ENCODE measurements at places on chromosomes 7 and 10.

GRCh38 chr7:159177284-159177953 is 32.8 kb upstream of the VIPR2 start:
- DNase-seq, result no peak

DNA sequence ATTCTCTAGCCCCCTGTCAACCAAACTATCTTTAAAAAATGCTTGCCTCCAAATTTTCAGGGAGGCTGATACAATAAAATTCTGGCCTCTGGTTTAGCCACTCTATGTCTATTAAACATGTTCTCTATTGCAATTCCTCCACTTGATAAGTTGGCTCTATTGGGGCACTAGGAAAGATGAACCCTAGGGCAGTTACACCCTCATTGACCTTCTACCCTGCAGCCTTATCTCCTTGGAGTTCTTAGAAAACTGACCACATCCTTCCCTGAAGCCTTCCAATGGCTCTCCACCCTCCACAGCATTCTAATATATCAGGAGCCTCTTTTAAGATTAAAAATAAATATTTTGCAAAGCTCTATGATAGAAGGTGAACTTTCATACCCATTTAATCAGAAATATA is 30.6 kb downstream of the SVOPL start:
- no peak for DNase-seq

DNA sequence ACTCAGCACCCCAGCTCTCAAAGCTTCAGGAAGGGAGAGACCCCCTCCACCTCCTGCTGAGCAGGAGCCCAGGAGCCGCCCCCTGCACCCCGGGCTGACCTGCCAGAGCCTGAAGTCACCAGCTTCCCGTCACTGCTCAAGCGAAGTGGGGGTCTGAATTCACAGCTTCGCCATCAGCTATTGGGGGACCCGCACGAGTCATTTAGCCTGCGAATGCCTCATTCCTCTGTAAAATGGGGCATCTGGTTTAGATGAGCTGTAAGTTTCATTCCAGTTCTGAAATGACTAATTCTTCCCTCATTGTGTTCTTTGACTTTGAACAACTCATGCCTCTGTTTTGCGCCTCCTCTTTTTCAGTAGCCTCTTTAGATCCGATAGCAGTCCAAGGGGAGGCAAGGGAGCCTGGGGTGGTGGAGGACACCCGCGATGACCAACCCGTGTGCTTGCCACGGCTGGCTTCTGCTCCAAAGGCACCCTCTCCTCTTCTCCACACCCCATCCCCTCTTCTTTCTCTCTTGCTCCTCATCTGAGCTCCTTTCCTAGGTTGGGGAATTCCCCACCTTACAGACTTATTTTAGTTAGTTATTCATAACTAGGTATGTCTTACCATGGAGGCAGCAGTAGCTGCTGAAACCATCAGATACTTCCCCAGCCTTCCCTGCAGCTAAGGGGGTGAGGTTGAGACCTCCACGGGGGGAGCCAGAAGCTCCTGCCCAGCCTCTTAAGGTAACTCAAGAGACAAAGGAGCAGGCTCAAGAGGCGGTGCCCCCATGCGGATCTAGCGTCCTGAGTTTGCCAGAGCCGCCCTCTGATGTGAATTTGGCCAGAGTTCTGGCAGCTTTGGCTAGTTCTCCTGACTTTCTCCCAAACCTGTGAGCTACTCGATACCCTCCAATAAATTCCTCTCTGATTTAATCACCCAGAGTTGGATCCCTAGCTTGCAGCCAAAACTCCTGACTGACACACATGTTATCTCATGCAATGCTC is 47.7 kb downstream of the RBM17 start:
- no peak for DNase-seq

DNA sequence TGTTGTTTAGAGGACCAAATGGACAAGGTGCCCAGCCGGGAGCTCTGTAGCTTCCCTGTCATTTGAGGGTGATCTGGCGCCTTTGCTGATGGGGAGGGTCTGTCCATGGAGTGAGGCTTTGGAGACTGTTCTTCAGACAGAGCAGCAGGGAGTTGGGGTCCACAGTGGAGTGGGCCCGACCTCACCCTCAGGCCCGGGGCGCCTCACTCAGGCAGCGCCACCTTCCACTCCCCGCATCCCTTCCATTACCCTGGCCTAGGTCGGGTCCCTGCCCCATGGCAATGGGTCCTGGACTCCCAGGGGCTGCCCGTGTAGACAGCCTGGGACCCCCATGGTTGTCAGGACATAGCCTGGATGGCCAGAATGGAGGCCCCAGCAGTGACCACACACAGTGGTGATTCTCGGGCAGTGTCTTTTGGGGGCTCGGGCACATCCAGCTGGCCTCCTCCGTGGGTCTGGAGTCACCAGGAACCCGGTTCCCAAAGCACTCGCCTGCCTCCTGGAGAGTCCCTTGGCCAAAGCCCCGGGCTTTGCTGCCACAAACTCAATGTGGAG is 38.5 kb downstream of the TCERG1L start:
- no peak for DNase-seq

DNA sequence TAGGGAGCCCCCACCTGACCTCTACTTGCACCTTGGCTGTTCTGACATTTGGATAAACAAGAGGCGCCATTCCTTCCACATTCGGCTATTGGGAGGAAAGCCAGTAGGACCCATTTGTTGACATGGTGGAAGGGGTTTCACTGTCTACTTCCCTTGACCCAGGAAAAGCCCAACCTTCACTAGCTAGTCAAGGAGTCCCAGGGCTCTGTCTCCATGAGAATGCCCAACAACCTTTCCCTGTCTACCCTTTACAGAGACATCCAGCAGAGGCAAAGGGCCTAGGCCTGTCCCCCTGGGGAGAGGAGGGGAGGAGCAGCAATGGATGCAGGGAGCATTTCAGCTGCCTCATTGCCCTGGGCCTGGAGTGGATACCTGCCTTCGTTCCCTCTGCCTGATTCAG is 136.1 kb downstream of the NEURL1 start:
- no peak for DNase-seq

- no peak for DNase-seq
Observed at GRCh38 chr10:128932071-128932820, 534.8 kb upstream of the MGMT start.

- no peak for DNase-seq
Observed at GRCh38 chr7:128171342-128171918, 69.6 kb upstream of the LEP start.

- no peak for DNase-seq
Observed at GRCh38 chr10:88920986-88921593, 31.5 kb downstream of the ACTA2 start.

DNA sequence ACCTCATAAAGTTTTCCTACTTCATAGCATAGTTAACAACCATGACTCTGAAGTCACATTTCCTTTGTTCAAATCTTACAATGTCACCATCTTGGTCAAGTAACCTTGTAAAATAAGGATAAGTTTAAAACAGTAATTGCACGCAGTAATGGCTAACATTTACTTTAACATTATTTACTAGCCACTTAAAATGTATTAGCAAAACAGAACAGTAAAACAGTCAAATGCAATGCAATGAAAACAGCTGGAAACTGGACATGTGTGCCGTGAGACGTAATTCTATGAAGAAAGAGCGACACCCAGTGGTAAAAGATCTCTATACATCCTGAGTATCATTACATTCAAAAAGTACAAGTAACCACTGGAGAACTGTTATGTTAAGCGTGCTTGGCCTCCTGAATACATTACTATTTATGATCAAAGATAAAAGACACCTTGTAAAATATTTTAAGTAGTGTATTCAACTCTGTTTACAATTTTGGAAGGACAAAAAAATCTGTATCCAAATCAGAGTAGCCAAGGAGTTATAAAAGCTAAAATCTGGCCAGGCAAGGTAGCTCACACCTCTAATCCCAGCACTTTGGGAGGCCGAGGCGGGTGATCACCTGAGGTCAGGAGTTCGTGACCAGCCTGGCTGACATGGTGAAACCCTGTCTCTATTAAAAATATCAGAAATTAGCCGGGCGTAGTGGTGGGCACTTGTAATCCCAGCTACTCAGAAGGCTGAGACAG is 27.2 kb downstream of the ATE1 start:
- DNase-seq, result peak; percentile 83

DNA sequence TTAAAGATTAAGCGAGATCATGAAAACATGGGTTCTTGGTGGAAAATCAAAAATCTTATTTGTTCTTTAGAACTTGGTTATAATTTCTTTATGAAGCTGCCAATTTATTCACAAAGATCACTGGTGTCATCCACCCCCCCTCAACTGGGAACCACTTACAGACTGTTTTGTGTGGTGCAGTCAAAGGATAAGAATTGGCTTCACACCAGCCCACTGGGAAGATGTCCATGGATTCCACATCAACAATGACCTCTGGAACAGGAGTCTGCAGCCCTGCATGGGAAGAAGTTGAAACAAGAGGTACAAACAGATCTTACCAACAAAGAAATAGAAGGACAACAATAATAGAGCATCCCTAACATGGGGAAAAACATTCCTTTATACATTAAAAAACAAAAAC is 205.2 kb downstream of the SFMBT2 start:
- DNase-seq, result no peak

GRCh38 chr10:109239371-109239770 is 683.9 kb downstream of the XPNPEP1 start:
- no peak for DNase-seq

DNA sequence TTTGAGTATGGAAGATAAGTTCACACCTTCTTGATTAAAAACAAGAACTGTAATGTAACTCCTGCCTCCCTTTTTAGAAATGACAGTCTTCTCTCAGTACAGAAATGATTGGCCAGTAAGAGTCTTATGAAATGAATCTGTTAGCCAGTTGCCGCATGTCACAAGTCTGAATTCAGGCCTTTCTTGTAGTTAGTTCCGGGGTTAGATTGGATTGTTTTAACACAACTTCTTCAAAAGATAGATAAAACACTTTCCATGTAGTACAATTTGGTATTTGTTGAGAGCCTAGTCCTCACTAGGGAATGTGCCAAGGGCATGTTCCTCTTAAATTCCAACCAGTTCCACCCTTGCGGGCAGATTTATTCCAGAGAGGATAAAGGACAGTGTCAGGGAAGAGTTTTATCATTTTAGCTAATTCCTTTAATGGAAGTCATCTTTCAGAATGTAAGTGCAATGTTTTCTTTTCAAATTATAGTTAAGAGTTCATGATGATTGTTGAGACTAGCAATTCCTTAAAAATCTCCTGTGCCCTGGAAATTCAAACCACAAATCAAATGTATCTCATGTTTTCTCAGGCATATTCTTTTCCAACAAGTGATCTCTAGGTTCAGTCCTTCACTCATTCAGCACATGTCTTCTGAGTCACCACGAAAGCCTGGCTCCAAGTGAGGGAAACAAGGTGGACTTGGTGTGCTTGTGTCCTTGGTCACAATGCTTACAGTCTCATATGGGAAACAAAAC is 4.1 kb downstream of the FHIP2A start:
- no peak for DNase-seq

DNA sequence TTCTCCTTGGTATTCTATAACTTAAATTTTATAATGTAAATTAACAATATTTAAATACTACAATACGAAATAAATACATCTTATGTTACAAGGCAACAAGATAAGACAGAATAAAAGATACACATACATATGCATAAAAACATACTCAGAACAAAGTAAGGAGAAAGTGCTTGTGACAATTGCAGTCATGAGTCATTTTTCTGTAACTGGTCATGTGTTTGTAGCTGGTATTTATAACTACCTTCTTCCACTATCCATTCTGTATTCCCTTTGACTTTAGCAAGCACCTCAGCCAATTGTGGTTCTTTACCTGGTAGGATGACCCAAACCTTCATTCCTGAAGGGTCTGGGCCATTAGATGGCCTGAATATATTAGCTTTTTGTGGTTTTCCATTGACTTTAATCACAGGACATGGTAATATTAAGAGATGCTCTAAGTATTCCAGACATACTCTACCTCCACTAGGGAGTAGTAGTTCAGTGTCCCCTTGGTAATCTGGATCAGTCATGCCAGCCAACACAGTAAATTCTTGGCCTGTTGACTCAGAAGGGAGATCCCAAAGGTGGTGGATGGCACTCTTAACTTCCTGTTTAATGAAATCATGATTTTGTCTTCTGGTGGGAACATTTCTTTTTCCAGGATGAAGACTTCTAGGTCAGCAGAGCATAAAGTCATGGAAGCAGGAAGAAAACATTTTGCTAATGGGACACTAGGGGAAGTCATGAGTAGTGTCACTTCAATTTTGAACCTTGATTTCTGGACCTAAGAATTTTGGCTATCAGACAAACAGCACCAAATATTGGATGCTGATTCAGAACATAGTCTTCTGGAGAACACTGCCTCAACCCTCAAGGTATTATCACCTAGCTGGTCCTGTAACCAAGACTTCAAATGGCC is 733.7 kb upstream of the IGFBP3 start:
- DNase-seq, result no peak

DNA sequence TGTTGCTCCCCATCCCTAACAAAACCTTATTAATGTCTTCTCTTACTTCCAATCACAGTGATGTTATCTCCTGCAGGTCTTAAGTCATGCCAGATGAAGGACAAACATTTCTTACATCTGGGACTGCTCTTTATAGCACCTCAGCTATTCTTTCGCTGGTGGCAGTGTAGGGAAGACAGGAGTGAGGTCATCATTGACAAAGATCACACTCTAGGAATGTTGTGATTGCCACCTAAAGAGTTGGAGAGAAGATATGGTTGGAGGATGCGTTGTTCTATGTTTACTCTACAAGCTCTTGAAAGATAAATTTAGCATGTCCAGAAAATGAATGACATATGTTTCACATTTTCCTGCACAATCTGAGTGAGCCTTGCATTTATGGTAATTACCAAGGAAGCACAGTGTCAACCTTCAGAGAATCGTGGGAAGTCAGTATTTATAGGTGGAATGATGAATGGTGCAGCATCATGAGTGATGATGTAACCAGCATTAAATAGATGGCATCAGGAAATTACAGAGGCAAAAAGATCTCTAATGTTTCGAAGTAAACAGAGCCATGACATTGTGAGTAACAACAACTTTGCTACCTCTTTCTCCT is 188.1 kb upstream of the STEAP1 start:
- DNase-seq, result no peak

- peak; percentile 44 for DNase-seq
Observed at GRCh38 chr7:22350466-22351328, 6.3 kb downstream of the RAPGEF5 start.

- no peak for DNase-seq
Observed at GRCh38 chr10:16788125-16788524, 29.1 kb downstream of the RSU1 start.

GRCh38 chr10:94428766-94429707 is 26.7 kb downstream of the TBC1D12 start:
- no peak for DNase-seq

- DNase-seq, result no peak
Observed at GRCh38 chr7:80942261-80943041, 23.6 kb upstream of the SEMA3C start.

- DNase-seq, result no peak
Observed at GRCh38 chr10:123754123-123754522, 88.0 kb downstream of the GPR26 start.

GRCh38 chr10:30510184-30510931 is 76.4 kb downstream of the MAP3K8 start:
- DNase-seq, result no peak

GRCh38 chr10:71088054-71088453 is 124.3 kb upstream of the UNC5B start:
- no peak for DNase-seq

GRCh38 chr7:32941681-32942414 is 15.4 kb upstream of the FKBP9 start:
- no peak for DNase-seq

All from NAMALWA (cell line).